Activated T-helper 9 cell treated with anti-CD3 and anti-CD28 coated beads, Interleukin-2, amount 50 U/mL, for 16 hours (primary cell): ENCODE measurements at places on chromosomes 2 and 18.

GRCh38 chr2:8146132-8147005 lies 535.5 kb upstream of the ID2 start:
- no peak for DNase-seq

DNA sequence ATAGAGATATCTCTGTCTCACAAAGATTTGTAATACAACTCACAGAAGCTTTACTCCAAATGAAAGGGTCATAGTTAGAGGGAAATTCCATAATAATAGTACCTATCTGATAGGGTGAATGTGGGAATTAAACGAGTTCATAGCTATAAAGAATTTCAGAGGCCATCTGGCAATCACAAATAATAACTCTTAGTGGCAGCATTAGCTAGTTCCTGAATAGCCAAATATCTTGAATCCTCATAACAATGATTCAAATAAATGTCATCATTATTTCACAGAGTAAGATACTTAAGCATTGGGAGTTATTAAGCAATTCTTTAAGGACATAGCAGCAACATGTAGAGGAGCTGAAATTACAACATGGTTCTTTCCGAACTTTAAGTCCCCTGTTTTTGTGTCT lies 1265.0 kb upstream of the PIK3C3 start:
- no peak for DNase-seq

DNA sequence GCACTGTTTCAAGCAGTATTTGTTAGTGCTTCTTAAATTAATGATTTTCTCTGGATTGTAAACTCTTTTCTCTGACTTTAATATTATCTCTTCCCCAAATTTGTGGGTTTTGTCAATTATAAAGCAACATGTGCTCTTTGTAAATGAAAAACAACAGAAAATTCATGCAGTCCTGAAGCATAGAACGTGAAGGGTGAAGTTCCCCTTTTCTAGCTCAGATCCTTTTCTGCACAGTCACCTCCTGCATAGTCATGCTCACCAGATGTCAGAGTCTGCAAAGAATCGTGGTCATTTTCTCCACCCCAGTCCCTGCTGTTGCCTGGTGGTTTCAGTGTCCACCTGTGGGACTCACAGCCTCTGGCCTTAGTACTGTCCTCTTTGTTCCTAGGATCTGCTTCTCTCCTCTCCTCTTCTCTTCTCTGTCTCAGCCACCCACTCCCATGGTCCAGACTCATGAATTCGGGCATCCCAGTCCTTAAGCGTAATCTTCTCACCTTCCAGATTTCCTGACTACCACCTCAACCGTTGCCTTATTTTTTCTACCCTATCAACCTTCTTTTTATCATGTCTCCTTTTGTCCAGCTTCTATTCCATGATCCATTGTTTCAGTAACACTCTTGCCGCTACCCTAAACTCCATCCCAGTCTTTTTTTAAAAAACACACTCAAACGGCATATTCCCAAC lies 229.1 kb downstream of the RTP5 start:
- DNase-seq = no peak

- no peak for DNase-seq
Observed at GRCh38 chr18:8709248-8710059, 4.1 kb downstream of the MTCL1 start.

DNA sequence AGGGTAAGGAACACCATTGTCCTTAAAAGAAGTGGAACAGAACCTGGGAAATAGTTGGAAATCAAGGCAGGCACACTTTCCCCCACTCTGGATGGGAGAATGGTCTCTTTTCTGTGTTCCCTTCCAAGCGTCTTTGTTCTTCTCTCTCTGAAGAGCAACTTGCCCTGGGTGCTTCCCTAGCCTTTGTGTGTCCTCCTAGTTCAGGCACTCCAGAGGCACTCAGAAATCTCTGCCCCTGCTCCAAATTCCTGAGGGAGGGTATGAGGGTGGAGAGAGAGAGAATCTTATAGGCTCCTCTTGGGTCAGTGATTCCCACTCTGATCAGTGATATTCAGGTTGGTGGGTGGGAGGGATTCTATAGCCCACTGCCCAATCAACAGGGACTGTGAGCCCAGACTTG lies 8.8 kb upstream of the SIX2 start:
- no peak for DNase-seq

DNA sequence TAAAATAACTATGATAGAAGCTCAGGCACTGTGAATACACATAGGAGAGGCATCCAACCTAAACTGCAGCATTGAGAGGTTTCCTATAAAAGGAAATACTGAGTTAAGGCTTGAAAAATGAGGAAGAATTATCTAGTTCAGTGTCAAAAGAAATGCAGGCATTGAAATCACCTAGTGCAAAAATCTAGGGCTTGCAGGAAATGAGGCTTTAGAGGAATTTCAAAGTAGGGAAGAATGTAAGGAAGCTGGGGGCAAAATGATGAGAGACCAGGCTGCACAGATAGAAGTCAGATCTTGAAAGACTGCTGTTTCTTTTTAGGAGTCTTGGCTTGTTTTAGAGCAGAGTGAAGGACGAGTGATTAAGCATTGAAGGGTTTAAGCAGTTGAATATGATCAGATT lies 28.1 kb upstream of the SCYGR2 start:
- DNase-seq = no peak

GRCh38 chr2:20618468-20618885 lies 32.4 kb downstream of the HS1BP3 start:
- no peak for DNase-seq

DNA sequence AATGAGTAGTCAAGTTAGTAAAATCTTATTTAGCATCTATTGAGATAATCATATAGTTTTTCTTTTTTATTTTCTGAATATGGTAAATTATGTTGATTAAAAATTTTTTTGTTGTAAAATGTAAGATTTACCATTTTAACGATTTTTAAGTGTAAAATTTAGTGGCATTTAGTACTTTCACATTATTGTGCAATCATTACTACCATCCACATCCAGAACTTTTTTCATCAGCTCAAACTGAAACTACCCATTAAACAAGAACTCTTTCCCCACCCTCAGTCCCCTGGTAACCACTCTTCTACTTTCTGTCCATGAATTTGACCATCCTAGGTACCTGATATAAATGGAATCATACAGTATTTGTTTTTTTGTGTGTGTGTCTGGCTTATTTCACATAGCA lies 11.1 kb downstream of the RAB3GAP1 start:
- no peak for DNase-seq

- DNase-seq = no peak
Observed at GRCh38 chr2:215420471-215420935, 15.4 kb downstream of the FN1 start.

DNA sequence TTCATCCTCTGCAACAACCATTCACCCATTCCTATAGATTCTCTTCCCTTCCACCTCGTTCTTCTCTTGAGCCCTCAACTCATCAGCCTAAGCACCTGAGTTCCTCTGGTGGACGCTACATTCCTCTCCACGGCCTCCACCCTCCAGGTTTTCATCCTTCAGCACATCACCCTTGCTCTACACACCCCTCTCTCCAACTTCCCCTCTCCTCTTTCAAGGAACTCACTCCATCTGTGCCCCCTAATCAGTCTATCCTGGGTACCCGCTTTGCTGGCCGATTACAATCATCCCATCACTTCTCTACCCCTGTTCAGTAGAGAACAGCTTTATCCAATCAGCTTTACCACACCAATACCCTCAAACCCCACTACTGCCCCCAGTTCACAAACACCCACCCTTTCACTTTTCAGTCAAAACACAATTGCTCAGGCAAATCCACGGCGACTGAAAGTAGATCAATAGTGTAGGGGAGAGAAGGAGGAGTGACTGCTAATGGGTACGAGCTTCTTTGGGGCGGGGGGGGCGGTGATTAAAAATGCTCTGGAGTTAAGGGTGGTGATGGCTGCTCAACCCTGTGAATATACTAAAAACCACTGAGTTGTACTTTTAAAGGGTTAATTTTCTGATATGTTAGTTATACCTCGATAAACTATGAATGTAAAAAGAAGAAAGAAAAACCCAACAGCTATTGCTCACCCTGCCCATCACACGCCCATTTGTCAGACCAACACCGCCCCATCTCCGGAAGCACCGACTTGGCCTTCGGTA lies 857 bp downstream of the DYM start:
- peak; percentile 17 for DNase-seq

DNA sequence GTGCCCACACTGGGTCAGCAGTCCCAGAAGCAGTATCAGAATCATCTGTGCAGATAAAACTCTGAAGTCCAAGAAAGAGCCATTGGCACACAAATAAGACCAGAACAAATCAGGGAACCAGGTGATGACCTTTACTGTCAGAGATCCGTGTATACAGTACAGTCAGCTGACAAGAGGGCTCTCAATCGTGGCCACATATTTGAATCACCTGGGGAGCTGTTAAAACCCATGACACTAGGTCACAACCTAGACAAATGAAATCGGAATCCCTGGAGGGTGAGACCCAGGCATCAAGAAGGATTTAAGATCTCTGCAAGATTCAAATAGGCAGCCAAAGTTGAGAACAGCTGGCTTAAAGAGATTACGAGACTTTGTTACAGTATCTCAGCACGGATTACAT lies 807.1 kb downstream of the RNF144A start:
- no peak for DNase-seq

- DNase-seq = no peak
Observed at GRCh38 chr2:7427293-7428060, 510.3 kb downstream of the RNF144A start.

GRCh38 chr2:196449083-196449482 lies 190.4 kb upstream of the CCDC150 start:
- no peak for DNase-seq

- DNase-seq = no peak
Observed at GRCh38 chr2:224069172-224069571, 30.1 kb upstream of the SERPINE2 start.

GRCh38 chr2:119879502-119879901 lies 119.8 kb downstream of the PTPN4 start:
- DNase-seq = no peak

- DNase-seq = no peak
Observed at GRCh38 chr18:69845593-69846506, 101.8 kb downstream of the CD226 start.

- no peak for DNase-seq
Observed at GRCh38 chr18:12442946-12443345, 35.2 kb downstream of the PRELID3A start.

- DNase-seq = no peak
Observed at GRCh38 chr2:71360434-71360975, 28.9 kb downstream of the ZNF638 start.

DNA sequence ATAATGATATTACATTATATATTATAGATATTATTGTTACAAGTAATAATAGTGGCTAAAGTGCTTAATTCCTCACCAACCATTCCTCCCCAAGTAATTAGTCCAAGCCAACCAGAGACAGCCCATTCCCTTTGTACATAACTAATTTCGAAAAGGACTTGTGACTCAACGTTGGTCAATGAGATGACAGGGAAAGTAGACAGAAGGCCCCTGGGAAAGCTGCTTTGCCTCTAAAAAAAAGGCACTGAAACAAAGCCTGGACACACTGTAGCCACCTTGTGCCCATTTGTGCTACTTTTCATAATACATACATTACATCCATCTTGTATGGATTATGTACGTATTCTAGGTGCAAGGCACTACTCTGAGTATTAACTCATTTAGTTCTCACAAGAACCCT lies 28.8 kb downstream of the COLEC12 start:
- no peak for DNase-seq

- DNase-seq = no peak
Observed at GRCh38 chr18:26738706-26739105, 126.8 kb downstream of the AQP4 start.

DNA sequence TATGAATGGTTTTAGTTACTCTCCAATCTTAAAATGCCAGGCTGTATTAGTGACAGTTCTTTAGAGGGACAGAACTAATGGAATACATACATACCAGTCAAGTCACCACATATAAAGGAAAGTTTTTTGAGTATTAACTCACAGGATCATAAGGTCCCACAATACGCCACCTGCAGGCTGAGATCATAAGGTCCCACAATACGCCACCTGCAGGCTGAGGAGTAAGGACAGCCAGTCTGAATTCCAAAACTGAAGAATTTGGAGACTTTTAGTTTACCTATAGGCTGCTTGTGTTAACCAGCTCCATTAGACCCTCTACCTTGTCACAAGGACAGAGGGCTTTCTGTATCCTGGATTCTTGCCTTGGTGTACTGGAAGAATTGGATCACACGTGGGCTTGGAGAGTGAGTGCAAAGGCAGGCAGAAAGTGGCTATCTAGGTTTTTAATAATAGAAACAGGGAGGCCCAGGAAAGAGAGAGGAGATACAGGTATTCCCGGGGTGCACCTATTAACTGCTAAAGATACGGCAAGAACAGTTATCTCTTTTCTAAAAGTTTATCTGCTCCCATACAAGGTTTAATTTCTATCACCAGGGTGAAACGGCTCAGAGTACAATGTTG lies 234.9 kb upstream of the CYRIA start:
- no peak for DNase-seq

DNA sequence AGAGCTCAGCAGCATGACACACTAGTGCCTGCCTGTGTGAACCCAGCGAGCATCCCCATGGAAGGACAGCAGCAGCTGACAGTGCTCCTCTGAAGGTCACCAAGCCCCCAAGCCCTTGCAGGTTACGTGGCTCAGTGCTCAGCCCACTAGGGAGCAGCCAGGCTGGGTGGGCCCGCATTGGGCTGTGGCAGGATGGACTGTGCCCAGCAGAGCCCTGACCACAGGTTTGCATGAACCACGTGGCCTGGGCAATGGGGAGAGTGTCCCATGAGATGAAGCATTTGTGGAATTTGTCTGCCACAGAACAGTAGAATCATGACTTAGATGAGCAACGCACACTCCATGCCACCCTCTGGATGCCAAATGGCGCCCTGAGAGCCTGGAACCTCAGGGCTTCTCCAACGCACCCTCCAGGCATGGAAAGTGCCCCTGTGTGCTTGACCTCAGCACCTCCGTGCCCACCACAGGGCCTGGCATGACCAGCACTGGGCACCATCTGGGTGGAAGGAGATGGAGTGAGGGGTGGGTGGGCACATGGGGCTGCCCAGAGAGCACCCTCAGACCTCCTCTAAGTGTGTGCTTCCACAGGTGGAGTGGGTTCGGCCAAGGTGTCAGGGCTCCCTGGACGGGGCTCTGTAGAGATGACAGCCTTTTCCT lies 216.1 kb upstream of the RAB6C start:
- no peak for DNase-seq

DNA sequence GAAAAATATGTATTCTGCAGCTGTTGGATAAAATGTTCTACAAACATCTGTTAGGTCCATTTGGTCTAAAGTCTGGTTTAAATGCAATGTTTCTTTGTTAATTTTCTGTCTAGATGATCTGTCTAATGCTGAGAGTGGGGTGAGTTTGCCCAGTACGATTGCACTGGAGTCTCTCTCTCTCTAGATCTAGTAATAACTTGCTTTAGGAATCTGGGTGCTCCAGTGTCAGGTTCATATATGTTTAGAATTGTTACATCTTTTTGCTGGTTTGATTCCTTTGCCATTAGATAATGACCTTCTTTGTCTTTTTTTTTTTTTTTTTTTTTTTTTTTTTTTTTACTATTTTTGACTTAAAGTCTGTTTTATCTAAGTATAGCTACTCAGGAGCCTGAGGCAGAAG lies 10.4 kb downstream of the GCC2 start:
- no peak for DNase-seq

- DNase-seq = no peak
Observed at GRCh38 chr2:28592481-28592880, 96.6 kb downstream of the PLB1 start.

- DNase-seq = no peak
Observed at GRCh38 chr18:36333414-36333813, 35.9 kb downstream of the FHOD3 start.

- DNase-seq = no peak
Observed at GRCh38 chr2:221392228-221392881, 179.7 kb downstream of the EPHA4 start.
